Stimulated activated CD8-positive, alpha-beta memory T cell treated with anti-CD3 and anti-CD28 coated beads, Interleukin-4, amount 100 ng/mL, for 24 hours (primary cell): ENCODE measurements at places on chromosomes 12 and 14.

DNA sequence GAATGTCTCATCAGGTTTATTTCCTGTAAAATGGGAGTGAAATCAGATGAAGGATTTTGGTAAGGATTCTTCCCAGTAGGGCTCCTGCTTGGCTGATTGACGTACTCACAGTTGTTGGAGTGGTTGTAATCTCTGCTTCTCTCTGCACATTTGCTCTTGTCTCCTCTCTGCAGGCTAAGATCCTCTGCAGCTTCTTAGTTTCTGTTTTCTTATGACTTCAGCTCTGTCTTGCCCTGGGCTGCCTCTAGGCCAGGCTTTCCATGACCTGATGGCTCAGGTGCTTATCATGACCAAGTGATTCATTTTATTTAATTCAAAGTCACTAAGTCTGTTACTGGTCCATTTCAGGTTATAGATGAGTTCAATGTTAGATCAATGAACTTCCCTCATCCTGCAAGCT, 394.5 kb upstream of the DDHD1 start:
- DNase-seq = no peak

DNA sequence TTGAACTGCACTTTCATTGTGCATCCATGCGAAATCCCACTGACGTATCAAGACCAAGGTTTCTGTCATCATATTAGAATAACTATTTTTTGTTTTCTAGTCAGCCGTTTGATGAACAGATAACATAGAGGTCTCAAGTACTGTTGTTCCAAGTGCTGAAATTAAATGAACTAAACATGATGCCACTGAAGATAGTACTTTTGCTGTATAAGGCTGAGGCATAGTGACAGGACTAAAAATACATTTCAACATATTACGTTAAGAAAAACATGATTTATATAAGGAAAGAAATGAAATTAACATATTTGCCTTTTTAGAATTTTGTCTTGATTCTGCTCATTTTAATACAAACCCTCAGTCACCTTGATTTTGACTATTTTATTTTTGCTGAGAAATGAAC, 82.2 kb downstream of the ANO6 start:
- DNase-seq = no peak

DNA sequence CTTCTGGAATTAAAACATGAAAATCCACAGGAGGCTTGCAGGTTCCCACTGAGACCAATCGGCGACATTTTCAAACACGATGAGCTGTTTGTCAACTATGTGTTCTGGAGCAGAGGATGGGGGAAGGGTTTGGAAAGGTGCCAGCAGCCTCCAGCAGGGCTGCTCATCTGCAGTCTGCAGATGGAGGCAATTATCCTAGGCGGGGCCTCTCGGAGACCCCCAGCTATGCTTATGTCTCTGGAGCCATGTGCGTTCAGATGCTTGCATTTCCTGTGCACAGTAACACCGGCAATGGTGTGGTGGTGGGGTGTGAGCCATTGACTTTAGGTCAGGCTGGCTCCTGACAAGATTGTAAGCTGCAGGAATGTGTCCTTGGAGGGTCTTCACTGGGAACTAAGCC, 51.7 kb downstream of the RPH3A start:
- DNase-seq = no peak

GRCh38 chr14:48504921-48505320, 829.5 kb upstream of the MDGA2 start:
- no peak for DNase-seq

DNA sequence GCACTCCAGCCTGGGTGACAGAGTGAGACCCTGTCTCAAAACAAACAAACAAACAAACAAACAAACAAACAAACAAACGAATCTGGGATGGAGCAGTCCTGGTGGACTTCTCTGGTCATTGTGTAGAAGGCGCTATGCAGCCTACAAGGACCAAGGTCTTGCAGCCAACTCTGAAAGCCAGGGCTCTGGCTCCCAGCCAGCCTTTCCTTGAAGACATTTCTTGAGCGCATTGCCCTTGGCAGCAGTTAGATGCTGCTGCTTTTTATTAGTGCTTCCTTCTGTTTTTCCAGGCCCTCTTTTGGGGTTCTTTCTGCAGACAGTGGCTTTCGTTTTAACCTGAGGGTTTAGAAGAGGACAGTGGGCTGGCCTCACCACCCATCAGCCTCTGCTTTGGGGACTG, 20.2 kb downstream of the CCDC177 start:
- DNase-seq = no peak

- DNase-seq = no peak
These were observed 323.4 kb upstream of the SFSWAP start for GRCh38 chr12:131387281-131388163.

- DNase-seq = no peak
These were observed 528.2 kb downstream of the MED13L start for GRCh38 chr12:115749071-115749841.

GRCh38 chr12:11991604-11992003, 79.1 kb upstream of the BCL2L14 start:
- DNase-seq = no peak

DNA sequence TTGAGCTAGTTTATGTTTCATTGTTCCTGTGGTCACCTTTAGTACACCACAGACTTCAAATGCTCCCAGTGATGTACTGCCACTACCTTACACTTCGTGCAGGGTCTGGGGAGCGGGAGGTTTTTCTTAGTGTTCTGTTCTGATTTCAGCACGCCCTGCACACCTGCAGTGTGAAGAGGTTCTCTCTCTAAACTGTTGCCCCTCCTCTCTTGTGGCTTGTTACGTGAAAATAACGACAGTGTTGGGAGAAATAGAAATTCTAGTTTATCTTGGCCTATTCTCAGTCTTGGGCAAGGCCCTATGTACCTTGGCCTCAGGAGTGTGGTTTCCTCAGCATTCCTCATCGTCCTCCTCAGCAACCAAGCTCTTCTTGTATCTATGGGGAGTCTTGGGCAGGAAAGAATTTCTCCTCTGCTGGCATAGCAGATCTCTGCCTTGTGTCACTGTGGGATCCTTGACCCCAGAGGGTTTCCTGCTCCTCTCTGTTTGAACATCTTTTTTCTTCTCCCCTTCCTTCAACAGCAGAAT, 48.6 kb downstream of the EIF2S3B start:
- DNase-seq = no peak

- DNase-seq = no peak
These were observed 163.3 kb downstream of the DACT1 start for GRCh38 chr14:58801086-58801485.
